Naive thymus-derived CD8-positive, alpha-beta T cell (primary cell): ENCODE measurements at places on chromosomes 1 and 21. TPM values are rescaled to one million over a fixed set of nuclear protein-coding genes. Genes with fewer than 3 reads are reported as not detected.

DNA sequence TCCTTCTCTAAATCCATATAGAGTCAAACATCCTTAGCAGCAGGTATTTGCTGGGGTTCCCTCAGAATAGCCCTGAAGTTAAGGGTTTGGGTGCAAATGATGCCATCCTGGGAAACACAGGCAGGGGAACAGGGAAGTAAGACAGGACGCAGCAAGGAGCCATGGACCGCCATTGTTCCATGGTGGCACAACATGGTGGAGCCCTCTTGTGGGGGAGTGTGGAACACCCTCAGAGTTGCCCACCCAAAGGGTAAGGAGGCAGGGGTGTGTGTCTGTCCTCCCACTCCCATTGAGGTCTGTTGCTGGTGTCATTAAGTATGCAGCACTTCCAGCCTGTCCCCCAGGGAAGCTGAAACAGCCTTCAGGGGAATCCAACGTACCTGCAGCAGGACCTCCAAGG lies 20.4 kb upstream of the RCAN1 start:
- H3K4me1 ChIP-seq: peaks cover 2% of the 10 kb centered on the region
- no peak overlapping the region for H3K27ac ChIP-seq
- DNase-seq: no peak
- no peaks in the 10 kb centered on the region for H3K27me3 ChIP-seq
- H3K4me3 ChIP-seq: no peak overlapping the region

NR1I3 gene
- not detected for total RNA-seq

DNA sequence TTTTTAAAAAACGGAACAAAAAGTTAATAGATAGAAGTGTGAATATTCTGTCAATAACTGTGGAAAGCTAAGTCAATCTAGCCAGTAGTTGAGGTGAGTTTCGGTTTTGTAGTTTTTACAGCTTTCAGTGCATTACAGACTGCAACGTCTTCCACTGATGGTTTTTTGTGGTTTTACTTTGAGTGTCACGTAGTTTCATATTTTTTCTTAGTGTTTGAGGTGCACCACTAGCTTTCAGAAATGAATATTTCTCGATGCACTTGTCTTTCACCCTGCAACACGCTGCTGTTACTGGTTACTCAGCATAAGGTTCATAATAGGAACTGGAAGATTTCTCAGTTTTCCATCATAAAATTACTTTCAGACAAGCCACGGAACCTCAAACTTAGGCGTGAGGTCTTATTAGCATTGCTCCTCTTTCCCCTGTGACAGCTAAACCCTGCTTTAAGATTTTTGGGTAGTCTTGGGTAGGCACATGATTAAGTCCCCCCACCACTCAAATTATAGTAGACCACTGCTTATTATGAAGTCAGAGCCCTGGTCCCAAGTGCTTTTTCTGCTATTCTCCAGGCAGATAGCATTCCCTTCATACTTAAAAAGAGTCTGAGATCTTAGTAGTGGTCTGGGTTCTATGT lies 1412.7 kb downstream of the KCNT2 start:
- peak overlapping the region; percentile 53 for H3K4me3 ChIP-seq
- no peak overlapping the region for H3K27ac ChIP-seq
- no peaks in the 10 kb centered on the region for H3K27me3 ChIP-seq
- H3K4me1 ChIP-seq: no peaks in the 10 kb centered on the region
- no peaks in the 10 kb centered on the region for H3K36me3 ChIP-seq

A3GALT2 gene
- not detected for total RNA-seq

GRCh38 chr21:35319684-35320283 lies 270.7 kb upstream of the RUNX1 start:
- H3K27me3 ChIP-seq: no peaks in the 10 kb centered on the region
- H3K36me3 ChIP-seq: no peaks in the 10 kb centered on the region
- no peak overlapping the region for H3K4me3 ChIP-seq
- no peak overlapping the region for H3K27ac ChIP-seq
- DNase-seq: no peak

GRCh38 chr1:92619466-92620189 lies 132.9 kb upstream of the GFI1 start:
- no peak for DNase-seq
- H3K36me3 ChIP-seq: no peaks in the 10 kb centered on the region
- H3K4me3 ChIP-seq: no peak overlapping the region
- H3K4me1 ChIP-seq: no peaks in the 10 kb centered on the region
- H3K27me3 ChIP-seq: no peaks in the 10 kb centered on the region

- H3K4me3 ChIP-seq: no peak overlapping the region
- H3K4me1 ChIP-seq: no peaks in the 10 kb centered on the region
- H3K27me3 ChIP-seq: peaks cover 3% of the 10 kb centered on the region
- no peaks in the 10 kb centered on the region for H3K36me3 ChIP-seq
- H3K27ac ChIP-seq: no peak overlapping the region
- no peak for DNase-seq
These were observed 96.8 kb upstream of the ADGRL2 start for GRCh38 chr1:81703756-81704463.

GRCh38 chr1:85047144-85047471 lies 1.2 kb downstream of the MCOLN3 start:
- H3K27me3 ChIP-seq: peaks cover 32% of the 10 kb centered on the region
- peak overlapping the region; percentile 76 for H3K4me3 ChIP-seq
- H3K4me1 ChIP-seq: peaks cover 10% of the 10 kb centered on the region
- DNase-seq: no peak

C1QA gene
- 0.66 TPM for total RNA-seq

DNA sequence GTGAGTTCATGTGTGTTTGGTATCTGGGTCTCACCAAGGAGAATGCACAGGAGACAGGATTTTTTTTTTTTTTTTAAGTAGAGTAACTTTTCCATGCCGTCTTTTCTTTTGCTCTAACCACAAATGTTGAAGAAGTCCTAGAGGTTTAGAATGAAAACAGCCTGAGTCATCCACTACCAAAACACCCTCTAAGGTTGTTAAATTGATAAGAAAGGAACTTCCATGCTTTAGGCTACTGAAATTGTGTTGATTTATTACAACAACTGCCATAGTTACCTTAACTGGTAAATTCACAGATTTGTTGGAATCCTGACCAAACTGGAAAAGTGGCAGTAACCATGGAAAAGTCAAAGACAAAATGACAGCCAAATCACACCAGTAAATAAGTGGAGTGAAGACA lies 375.6 kb downstream of the AMY1C start:
- no peak overlapping the region for H3K27ac ChIP-seq
- no peaks in the 10 kb centered on the region for H3K36me3 ChIP-seq
- no peaks in the 10 kb centered on the region for H3K4me1 ChIP-seq
- H3K4me3 ChIP-seq: no peak overlapping the region
- no peak for DNase-seq

GRCh38 chr1:55402142-55402541 lies 187.0 kb upstream of the USP24 start:
- DNase-seq: no peak
- H3K4me1 ChIP-seq: no peaks in the 10 kb centered on the region
- H3K27ac ChIP-seq: no peak overlapping the region
- no peak overlapping the region for H3K4me3 ChIP-seq
- peaks cover 23% of the 10 kb centered on the region for H3K27me3 ChIP-seq
- no peaks in the 10 kb centered on the region for H3K36me3 ChIP-seq

- no peaks in the 10 kb centered on the region for H3K27me3 ChIP-seq
- H3K4me1 ChIP-seq: peaks cover 41% of the 10 kb centered on the region
- H3K4me3 ChIP-seq: peak overlapping the region; percentile 95
- H3K27ac ChIP-seq: peak overlapping the region; percentile 99
These were observed 4.6 kb downstream of the MPZ start for GRCh38 chr1:161304927-161305866.

DNA sequence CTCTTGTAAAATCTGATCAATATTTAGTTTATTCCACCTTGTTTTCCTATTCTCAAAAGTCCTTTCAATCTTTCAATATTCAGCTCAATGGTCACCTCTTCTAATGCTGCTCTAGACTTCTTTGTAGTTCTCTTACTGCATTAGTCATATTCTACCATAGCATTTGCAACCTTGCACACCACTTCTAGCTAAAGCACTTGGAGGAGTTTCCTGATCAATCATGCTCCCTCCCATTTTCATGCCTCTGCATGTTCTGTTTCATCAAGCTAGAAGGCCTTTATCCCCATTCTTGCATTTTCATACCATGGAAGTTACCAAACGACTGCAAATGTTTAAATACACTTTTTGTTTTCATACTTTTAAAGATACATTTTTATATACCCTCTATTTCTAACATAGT lies 72.1 kb downstream of the SLC5A9 start:
- no peak for DNase-seq
- no peaks in the 10 kb centered on the region for H3K4me1 ChIP-seq
- no peak overlapping the region for H3K4me3 ChIP-seq
- no peaks in the 10 kb centered on the region for H3K36me3 ChIP-seq
- H3K27me3 ChIP-seq: no peaks in the 10 kb centered on the region
- H3K27ac ChIP-seq: no peak overlapping the region

ADAM30 gene
- total RNA-seq: not detected

GRCh38 chr21:38740090-38740489 lies 65.6 kb upstream of the ETS2 start:
- no peaks in the 10 kb centered on the region for H3K36me3 ChIP-seq
- H3K27me3 ChIP-seq: peaks cover 13% of the 10 kb centered on the region
- H3K4me1 ChIP-seq: peaks cover 12% of the 10 kb centered on the region

DNA sequence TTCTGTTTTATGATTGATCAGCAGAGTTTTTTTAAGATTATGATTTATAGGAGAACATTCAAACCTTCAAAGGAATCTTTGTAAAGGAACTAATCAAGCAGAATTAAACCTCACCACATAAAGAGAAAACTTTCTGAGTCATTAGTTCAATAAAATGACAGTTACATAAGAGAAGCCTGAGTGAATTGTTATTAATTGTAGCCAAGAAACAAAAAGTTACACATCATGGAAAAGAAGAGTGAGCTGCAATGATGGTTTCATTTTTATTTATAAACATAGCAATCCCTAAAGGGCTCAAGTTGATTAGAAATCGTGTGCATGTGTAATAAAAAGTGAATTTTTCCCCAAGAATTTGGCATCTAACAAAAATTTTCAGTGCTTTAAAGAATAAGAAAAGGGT lies 731.4 kb downstream of the LTN1 start:
- H3K36me3 ChIP-seq: no peaks in the 10 kb centered on the region
- H3K4me3 ChIP-seq: no peak overlapping the region
- no peaks in the 10 kb centered on the region for H3K27me3 ChIP-seq
- no peaks in the 10 kb centered on the region for H3K4me1 ChIP-seq
- no peak for DNase-seq

FMO2 gene
- total RNA-seq: not detected

FCRL5 gene
- total RNA-seq: 1.2 TPM

- H3K4me1 ChIP-seq: no peaks in the 10 kb centered on the region
- peaks cover 8% of the 10 kb centered on the region for H3K27me3 ChIP-seq
- H3K4me3 ChIP-seq: no peak overlapping the region
- H3K27ac ChIP-seq: no peak overlapping the region
These were observed 109.2 kb downstream of the FAM78B start for GRCh38 chr1:166057650-166058049.
